GM23248 (cell line): ENCODE measurements at places on chromosomes 3 and 15.
A peak's percentile ranks its signal among the peaks of the same experiment; 100 is the strongest.

GRCh38 chr3:161462138-161462537 is 34.5 kb upstream of the OTOL1 start:
- DNase-seq = no peak
- H3K36me3 ChIP-seq = no peaks in the 10 kb centered on the region
- H3K4me3 ChIP-seq = no peak overlapping the region
- H3K27ac ChIP-seq = no peak overlapping the region

- no peaks in the 10 kb centered on the region for H3K4me1 ChIP-seq
- no peak overlapping the region for H3K27ac ChIP-seq
- H3K36me3 ChIP-seq = no peaks in the 10 kb centered on the region
- DNase-seq = no peak
- no peaks in the 10 kb centered on the region for H3K27me3 ChIP-seq
These were observed 560.1 kb downstream of the GRM7 start for GRCh38 chr3:7421065-7421464.

DNA sequence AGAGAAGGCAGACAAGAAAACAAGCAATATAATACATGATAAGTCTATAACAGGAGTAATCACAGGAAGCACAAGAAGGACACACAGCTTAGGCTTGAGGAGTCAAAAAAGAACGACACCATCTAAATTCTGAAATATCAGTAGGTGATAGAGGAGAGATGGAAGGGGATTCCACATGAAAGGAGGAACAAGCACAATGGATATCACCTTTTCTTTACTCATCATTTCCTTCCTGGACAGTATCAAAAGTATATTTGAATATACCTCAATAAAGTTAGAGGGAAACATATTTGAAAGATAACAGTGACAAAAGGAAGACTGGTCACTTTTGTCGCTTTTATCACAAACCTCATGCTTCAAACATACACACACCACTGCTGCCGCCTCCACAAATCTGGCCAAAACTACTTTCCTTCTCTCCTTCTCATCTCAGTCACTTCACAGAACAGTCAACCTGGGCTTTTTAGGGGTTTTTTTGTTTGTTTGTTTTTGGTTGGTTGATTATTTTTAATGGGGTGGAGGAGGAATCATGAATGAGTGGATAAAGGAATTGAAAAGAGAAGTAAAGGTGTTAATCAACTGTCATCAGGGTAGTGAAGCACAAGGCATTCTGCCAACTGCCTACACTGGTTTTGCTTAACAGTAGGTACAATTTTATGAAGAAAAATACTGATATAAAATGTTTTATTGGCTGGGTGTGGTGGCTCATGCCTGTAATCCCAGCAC is 18.5 kb downstream of the DENND4A start:
- H3K4me3 ChIP-seq = no peak overlapping the region
- H3K27me3 ChIP-seq = no peaks in the 10 kb centered on the region
- no peaks in the 10 kb centered on the region for H3K36me3 ChIP-seq

DNA sequence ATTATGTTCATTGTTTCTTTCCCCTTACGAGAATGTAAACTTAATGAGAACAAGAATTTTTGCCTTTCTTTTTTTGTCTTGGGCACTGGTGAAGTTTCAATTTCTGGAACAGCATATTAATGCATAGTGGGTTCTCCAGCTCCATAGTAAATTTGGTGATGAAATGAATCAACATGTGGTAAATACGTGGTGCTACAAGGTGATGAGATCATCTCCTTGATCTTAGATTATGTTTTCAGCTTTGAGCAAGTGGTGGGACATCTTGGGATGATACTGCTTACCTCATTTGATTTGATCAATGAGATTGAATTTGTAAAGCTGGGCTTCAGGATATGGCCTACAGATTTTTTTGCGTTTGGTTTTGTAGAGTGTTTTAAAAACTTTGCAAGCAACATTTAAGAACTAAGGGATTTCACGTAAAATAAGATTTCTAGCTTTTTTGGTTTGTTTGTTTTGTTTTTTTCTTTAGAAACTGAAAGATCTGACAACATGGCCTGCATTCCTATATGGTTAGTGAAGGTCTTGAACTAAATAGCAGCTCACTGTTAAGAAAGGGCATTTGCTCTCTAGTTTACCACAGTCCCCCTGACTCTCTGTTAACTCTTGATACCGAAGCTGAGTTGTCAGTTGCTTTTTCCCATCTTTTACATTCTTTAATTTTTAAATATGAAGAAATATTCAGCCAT is 45.6 kb downstream of the FNDC3B start:
- peak overlapping the region; percentile 95 for H3K27ac ChIP-seq
- H3K4me3 ChIP-seq = no peak overlapping the region
- H3K27me3 ChIP-seq = no peaks in the 10 kb centered on the region
- peak; percentile 57 for DNase-seq

- peaks cover 11% of the 10 kb centered on the region; the same call in 1 of the 2 replicates for H3K4me1 ChIP-seq
- peaks cover 67% of the 10 kb centered on the region for H3K27me3 ChIP-seq
- H3K36me3 ChIP-seq = no peaks in the 10 kb centered on the region
- H3K27ac ChIP-seq = no peak overlapping the region
- H3K4me3 ChIP-seq = peak overlapping the region; percentile 77
These were observed 153.5 kb upstream of the GOLIM4 start for GRCh38 chr3:168249205-168249549.

- no peak overlapping the region for H3K27ac ChIP-seq
- no peak overlapping the region for H3K4me3 ChIP-seq
- no peaks in the 10 kb centered on the region for H3K27me3 ChIP-seq
- no peak for DNase-seq
- H3K36me3 ChIP-seq = no peaks in the 10 kb centered on the region
These were observed 28.2 kb upstream of the DET1 start for GRCh38 chr15:88574655-88575054.

DNA sequence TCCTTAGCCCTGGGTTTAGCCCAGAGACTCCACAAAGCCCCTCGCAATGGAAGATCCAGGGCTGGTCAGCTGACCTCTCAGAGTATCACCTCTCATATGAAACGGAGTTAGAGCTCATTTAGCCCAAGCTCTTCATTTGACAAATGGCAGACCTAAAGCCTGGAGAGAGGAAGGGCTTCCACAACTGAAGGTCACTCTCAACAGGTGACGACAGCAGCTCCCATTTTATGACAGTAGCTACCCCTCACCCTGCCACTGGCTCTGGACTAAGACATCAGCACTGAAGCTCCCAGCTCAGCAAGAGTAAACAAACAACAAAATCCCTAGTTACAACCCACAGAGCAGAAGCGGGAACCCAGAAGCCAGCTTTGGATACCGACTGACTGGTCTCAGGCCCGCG is 33.7 kb downstream of the TLE3 start:
- no peak for DNase-seq
- H3K27me3 ChIP-seq = no peaks in the 10 kb centered on the region
- H3K4me1 ChIP-seq = no peaks in the 10 kb centered on the region
- H3K27ac ChIP-seq = no peak overlapping the region
- peaks cover 34% of the 10 kb centered on the region for H3K36me3 ChIP-seq

- no peak overlapping the region for H3K27ac ChIP-seq
- no peak for DNase-seq
- no peaks in the 10 kb centered on the region for H3K4me1 ChIP-seq
- no peak overlapping the region for H3K4me3 ChIP-seq
- no peaks in the 10 kb centered on the region for H3K27me3 ChIP-seq
These were observed 398.8 kb downstream of the MECOM start for GRCh38 chr3:169264711-169265110.

GRCh38 chr3:171092467-171092911 is 66.0 kb upstream of the SLC2A2 start:
- peaks cover 25% of the 10 kb centered on the region for H3K4me1 ChIP-seq
- H3K36me3 ChIP-seq = no peaks in the 10 kb centered on the region
- H3K4me3 ChIP-seq = no peak overlapping the region

DNA sequence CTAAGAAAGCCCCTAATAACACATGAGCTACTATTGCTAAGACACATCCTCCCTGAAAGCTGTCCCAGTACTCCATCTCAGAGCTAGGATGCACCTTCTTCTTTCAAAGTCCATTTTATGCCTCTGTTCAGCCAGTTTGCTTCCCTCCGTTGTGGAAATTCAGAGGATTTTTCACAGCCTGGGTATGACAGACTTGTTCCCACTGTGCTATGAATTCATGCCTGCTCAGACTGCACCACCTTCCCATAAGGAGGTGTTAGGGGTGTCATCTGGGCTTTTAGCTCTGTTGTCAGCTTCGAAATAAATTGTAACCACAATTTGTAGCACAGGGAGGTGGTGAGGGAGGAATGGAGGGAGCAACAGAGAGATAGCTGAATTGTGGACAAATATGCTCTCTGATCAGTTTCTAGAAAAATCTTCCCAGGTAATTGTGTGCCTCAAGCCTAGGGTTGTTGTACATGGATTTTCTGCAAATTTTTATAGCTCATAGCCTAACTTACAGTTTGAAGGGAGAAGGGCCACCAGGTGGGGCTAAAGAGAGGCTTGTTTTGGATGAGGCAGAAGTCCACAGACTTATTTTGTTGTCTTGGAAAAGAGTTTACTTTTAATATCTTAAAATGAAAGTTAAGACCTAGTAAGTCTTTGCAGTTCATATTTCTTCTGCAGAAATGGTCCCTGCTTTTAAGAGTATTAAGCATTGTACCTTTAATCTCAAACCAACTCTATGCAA is 462.0 kb downstream of the PDCD6IP start:
- H3K36me3 ChIP-seq = no peaks in the 10 kb centered on the region
- H3K27ac ChIP-seq = no peak overlapping the region
- H3K27me3 ChIP-seq = no peaks in the 10 kb centered on the region; the same call in 1 of the 2 replicates
- no peak overlapping the region for H3K4me3 ChIP-seq

DNA sequence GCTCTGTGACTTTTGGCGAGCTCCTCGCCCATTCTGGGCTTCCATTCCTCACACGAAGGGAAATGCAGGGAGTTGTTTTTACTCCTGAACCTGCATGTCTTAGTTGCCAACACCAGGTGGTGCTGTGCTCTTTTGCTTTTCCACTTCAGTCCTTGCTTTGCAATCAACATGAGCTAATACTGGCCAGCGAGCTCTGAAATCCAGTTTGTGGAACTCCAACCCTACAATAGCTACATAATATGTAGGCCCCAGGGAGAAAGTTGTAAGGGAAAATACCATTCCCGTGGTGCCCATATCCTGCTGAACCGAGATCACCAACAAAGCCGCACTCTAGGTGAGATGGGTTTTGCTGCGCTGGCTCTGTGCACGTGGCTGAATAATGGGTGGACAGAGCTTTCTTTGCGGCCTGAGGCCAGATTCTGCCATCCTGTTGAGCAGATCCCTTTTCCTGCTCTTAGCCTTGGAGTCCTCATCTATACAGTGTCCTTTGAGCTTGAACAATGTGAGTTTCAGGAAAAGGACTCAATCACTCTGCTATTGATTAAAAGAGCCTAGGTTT is 25.0 kb downstream of the LSM3 start:
- H3K36me3 ChIP-seq = peaks cover 7% of the 10 kb centered on the region; the same call in 1 of the 2 replicates
- H3K4me1 ChIP-seq = peaks cover 31% of the 10 kb centered on the region
- no peaks in the 10 kb centered on the region for H3K27me3 ChIP-seq
- H3K4me3 ChIP-seq = no peak overlapping the region
- peak; percentile 83 for DNase-seq

DNA sequence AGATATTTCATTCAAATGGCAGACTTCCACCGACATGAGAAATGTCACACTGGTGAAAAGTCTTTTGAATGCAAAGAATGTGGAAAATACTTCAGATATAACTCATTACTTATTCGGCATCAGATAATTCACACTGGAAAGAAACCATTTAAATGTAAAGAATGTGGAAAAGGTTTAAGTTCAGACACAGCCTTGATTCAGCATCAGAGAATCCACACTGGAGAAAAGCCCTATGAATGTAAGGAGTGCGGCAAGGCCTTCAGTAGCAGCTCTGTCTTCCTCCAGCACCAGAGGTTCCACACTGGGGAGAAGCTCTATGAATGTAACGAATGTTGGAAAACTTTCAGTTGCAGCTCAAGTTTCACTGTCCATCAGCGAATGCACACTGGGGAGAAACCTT is 8.6 kb upstream of the ZNF621 start:
- H3K4me1 ChIP-seq = peaks cover 9% of the 10 kb centered on the region
- no peaks in the 10 kb centered on the region for H3K27me3 ChIP-seq
- no peaks in the 10 kb centered on the region for H3K36me3 ChIP-seq
- no peak overlapping the region for H3K4me3 ChIP-seq
- no peak overlapping the region for H3K27ac ChIP-seq
- DNase-seq = peak; percentile 13

DNA sequence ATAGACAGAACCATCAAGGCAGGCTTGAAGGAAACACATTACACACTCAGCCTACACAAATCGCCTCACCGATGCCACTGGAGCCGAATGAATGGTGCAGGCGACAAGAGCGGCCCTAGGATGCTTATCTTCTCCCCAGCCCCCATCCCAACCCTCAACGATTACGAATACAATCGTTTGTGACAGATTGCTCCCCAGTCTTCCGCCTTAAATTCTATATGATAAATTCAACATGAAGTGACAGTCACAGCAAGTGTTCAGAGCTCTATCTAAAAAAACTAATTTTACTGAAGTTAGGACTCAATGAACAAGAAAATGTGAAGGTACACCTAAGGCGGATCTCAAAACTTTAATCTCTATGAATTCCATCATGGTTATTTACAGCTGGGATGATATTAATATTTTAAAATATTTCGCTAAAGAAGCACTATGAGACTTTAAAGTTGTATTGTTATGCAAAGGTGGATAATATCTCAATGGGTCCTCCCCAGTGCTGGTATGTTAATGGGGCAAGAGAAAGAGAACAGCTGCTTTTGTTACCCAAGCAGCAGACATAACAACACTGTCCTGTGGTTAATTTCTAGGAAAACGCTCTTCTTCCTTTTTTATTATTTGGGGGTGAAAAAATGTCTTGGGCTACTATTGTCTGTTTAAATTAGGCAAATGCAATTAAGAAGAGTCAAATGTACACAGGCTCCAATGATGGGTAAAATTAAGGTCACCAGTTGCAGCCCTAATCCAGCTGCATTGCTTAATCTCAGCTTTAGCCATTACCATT is 147.6 kb upstream of the NR2F2 start:
- H3K36me3 ChIP-seq = no peaks in the 10 kb centered on the region
- H3K27ac ChIP-seq = peak overlapping the region; percentile 73
- DNase-seq = no peak
- H3K27me3 ChIP-seq = no peaks in the 10 kb centered on the region
- H3K4me3 ChIP-seq = no peak overlapping the region

DNA sequence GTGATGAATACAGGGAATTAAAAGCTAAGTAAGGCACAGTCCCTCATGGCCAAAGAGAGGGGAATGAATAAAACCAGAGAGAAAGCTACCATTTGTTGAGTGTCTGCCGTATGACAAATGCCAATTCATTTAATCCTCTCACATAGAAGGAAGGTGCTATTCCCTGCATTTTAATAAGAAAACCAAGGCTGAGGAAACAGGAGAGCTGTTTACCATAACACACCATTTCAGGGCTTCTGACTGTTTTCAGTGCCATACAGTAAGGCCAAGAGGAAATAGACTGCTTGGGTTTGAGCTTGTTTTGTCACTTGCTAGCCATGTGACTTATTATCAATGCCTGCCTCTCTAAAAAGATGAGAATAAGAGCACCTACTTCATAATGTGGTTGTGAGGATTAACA is 10.1 kb downstream of the BTBD1 start:
- no peak overlapping the region for H3K27ac ChIP-seq
- DNase-seq = no peak
- peaks cover 18% of the 10 kb centered on the region for H3K36me3 ChIP-seq
- no peaks in the 10 kb centered on the region for H3K27me3 ChIP-seq
- peaks cover 15% of the 10 kb centered on the region for H3K4me1 ChIP-seq

GRCh38 chr3:94779699-94780098 is 716.8 kb downstream of the NSUN3 start:
- no peak overlapping the region for H3K4me3 ChIP-seq
- DNase-seq = no peak
- H3K27me3 ChIP-seq = no peaks in the 10 kb centered on the region
- H3K27ac ChIP-seq = no peak overlapping the region
- H3K4me1 ChIP-seq = no peaks in the 10 kb centered on the region
- H3K36me3 ChIP-seq = no peaks in the 10 kb centered on the region
